Fibroblast of villous mesenchyme (primary cell): ENCODE measurements at places on chromosomes 1 and 21. TPM values are rescaled to one million over a fixed set of nuclear protein-coding genes. Genes with fewer than 3 reads are reported as not detected.

Gene SYCP1
- total RNA-seq = not detected in 2 replicates

Gene MAP10
- 1.9 and 2.2 TPM in 2 replicates for total RNA-seq

Gene OR2L5
- not detected in 2 replicates for total RNA-seq

Gene THEM5
- not detected in 2 replicates for total RNA-seq

Gene GNAT2
- total RNA-seq = under 0.01 and 0.43 TPM in 2 replicates

Gene ARID1A
- 24.8 and 31.1 TPM in 2 replicates for total RNA-seq

Gene NPL
- total RNA-seq = 0.97 and 3.5 TPM in 2 replicates

Gene RBP7
- 0.43 TPM in 1 of 2 replicates, not detected in the other for total RNA-seq
